ENCODE measurements at places on chromosomes 16 and 17. TPM values are rescaled to one million over a fixed set of nuclear protein-coding genes. Genes with fewer than 3 reads are reported as not detected.

GRCh38 chr17:82134101-82134500 is 36.1 kb upstream of the FASN start:
- peak; percentile 86 for DNase-seq

Gene NTN1
- 7.2 TPM for polyA plus RNA-seq

GRCh38 chr16:86171329-86171728 is 272.4 kb downstream of the IRF8 start:
- DNase-seq: no peak

Gene CACNA1H
- polyA plus RNA-seq: 7.4 TPM

GRCh38 chr17:7834542-7834956 is 532 bp downstream of the KDM6B start:
- peak; percentile 46 for DNase-seq

GRCh38 chr16:8740775-8741355 is 56.6 kb downstream of the TMEM186 start:
- DNase-seq: no peak

DNA sequence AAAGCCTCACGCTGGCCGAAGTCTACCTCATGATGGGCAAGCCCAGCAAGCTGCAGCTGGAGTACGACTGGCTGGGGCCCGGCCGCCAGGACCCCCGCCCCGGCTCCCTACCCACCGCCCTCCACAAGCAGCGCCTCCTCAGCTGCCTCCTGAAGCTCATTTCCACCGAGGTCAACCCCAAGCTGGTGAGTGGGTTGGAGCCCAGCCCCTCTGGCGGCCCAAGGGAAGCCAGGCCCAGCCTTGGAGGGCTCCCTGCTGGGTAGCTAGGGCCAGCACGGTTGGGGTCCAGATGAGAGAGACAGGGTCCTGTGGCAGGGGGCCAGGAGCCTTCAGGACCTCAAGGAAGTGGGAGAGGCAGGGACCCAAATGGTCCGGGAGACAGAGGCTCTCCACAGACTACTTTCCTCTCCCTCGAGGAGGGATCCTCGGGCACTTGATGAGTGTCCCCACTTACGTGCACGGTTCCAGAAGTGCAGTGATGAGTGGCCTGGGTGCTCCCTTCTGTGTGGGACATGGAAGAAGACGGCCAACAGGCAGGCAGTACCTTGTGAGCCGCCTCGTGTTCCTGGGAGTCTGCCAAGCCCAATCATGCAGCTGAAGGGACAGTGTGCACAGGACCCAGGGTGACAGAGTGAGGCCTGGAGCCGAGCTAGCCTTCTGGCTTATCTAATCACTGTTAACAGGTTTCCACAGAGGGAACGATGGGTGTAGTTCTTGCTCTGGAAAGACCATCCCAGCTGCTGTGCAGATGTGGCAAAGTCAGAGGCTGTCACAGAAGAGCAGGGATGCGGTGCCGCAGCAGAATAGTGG is 21.1 kb upstream of the JPT2 start:
- no peak for DNase-seq

Gene GNGT2
- 3.2 TPM for polyA plus RNA-seq

Gene TPSG1
- not detected for polyA plus RNA-seq

GRCh38 chr16:24208710-24209109 is 47.4 kb upstream of the CACNG3 start:
- DNase-seq: no peak

GRCh38 chr17:58680038-58680369 is 11.8 kb downstream of the TEX14 start:
- no peak for DNase-seq

- no peak for DNase-seq
Measured at GRCh38 chr16:1350691-1351090, 987 bp downstream of the TSR3 start.

DNA sequence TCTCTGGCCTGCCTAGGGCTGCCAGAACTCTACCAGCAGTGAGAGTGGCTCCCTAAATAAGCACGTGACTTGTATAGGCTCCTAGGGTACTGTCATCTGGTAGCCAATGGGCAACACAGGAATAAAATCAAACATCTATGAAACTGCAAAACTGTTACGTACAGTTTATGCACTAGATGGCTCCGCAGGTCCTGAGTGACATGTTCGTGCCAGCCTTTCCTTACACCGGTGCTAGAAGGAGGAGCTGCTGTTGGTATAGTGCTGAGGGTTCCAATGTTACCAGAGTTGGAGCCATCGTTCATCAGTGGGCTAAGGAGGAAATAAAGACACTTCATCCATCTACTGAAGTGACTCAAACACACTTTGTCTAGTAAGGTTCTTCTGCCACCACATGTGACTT is 63.2 kb upstream of the TRAP1 start:
- DNase-seq: no peak

Gene TELO2
- polyA plus RNA-seq: 35.5 TPM

Gene PRSS33
- 0.45 TPM for polyA plus RNA-seq

- no peak for DNase-seq
Measured at GRCh38 chr17:81866440-81867169, 4.5 kb downstream of the ARHGDIA start.

Gene SLC35G6
- polyA plus RNA-seq: 0.35 TPM

Gene RAB37
- 10.6 TPM for polyA plus RNA-seq

DNA sequence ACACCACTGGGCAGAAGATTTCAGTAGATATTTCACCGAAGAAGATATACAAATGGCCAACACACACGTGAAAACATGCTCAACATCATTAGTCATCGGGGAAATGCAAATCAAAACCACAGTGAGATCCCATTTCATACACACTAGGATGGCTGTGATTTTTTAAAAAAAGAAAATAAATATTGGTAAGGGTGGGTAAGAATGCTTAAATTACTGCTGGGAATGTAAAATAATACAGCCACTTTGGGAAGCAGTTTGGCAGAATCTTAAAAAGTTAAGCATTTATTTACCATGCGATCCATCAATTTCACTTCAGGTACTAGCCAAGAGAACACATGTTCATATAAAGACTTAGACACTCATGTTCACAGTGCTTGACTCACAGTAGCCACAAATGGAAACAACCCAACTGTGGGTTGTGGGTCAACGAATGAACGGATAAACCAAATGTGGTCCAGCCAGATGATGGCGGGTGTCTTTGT is 6.5 kb upstream of the C16orf74 start:
- no peak for DNase-seq

Gene PMFBP1
- 3.0 TPM for polyA plus RNA-seq

Gene CCR7
- 1.3 TPM for polyA plus RNA-seq

GRCh38 chr16:56626685-56627084 is 1.1 kb downstream of the MT1E start:
- no peak for DNase-seq

- no peak for DNase-seq
Measured at GRCh38 chr17:56608944-56609343, 15.4 kb downstream of the NOG start.

Gene PLD6
- polyA plus RNA-seq: 4.6 TPM

DNA sequence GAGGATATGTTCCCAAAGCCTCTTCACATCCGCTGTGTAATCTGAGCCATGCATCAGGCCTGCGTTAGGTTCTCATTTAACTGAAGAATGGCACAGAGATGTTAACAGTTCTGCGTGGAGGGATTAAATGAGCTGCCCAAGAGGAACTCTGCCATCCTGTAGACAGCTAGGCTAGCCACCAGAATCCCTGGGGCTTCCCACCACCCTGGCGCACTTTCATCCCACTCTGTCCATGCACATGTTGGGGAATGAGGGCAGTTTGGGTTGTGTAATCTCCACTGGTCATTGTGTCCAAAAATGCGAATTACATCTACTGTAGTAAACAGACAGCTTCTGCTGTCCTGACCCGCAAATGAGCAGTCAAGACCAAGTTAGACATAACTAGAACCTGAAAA is 1.0 kb upstream of the GLG1 start:
- no peak for DNase-seq

DNA sequence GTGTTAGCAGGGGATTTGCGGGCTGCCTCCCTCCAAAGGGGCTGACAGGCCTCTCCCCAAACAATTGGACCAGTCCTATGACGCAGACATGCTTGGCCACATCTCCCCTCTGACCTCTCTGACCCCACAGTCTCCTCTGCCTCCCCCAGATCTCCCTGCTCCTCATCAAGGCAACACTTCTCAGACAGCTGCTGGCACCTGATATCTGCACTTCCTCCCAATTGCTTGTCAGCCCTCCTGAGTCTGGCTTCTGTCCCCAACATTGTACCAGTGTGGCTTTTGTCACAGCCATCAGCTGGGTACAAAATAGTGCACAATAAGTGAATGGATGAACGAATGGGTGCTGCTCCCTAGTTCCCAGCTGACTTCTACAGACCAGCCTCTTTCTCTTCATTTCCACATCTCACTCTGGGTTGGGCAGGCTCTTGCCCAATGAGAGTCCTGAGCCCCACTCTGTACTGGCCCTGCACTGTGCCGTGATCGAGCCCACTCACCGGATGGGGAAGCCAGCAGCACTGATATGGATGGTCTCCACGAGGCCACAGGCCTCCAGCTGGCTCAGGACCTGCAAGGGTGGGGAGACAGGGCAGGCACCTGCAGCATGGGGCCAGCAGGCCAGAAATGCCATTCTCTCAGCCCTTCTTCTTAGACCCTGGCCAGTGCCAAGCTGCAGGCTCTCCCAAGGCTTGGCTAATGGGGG is 17.1 kb downstream of the ZNHIT3 start:
- no peak for DNase-seq

All from left lung (tissue), 14 donors.